NCI-H1417 (cell line): ENCODE measurements at places on chromosomes 2 and 18.
A peak's percentile ranks its signal among the peaks of the same experiment; 100 is the strongest.

- DNase-seq = no peak
Measured at GRCh38 chr18:78965917-78966792, 13.5 kb upstream of the SALL3 start.

GRCh38 chr2:159715451-159715850 is 3.1 kb downstream of the MARCHF7 start:
- no peak for DNase-seq

DNA sequence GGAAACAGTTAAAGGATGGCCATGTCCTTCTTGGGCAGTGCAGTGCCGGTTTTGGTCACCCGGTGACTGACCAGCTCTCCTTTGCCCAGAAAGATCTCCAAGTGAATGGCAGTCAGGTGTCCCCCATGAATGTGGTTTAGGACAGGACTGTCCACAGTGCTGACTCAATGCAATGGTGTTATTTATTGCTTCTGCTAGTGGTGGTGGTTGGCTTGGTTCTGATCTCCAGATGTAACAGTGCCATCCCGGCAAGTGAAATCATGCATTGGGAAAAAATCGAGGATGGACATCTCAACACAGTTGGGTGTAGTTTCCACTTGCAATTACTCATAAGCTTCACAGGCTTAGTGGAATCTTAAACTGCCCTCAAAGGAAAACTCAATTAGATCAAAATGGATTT is 81.9 kb downstream of the TGOLN2 start:
- no peak for DNase-seq

DNA sequence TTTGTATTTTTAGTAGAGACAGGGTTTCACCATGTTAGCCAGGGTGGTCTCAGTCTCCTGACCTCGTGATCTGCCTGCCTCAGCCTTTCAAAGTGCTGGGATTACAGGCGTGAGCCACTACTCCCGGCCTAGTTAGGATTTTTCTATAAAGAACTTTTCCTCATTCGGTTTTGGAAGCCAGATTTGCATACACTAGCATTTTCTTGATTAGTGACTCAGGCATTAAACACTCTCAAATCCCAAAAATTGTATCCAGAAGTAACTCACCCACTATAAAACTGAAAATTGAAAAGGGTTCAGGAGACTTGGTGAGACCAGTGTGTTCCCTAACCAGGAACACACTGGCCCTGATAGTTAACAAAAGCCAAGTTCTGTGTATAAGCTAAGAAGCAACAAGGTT is 25.2 kb downstream of the EIF2AK3 start:
- no peak for DNase-seq

DNA sequence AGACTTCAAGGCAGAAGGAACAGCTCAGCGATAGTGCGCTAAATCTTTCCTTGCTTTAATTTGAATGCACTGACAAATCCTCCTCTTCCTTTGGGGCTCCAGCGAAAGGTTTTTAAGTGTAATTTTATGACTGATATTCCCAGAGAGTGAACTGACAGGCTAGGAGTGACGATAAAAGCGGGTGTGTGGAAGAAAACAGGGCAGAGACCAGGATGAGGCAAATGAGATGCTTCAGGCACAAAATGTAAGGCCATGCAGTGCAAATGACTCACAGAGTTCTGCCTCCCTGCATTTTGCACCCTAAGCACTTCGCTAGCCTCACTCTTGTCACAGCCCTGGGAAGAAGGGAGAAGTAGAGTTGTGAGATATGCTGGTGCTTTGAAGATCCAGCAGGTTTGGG is 14.7 kb downstream of the KLHL23 start:
- no peak for DNase-seq

DNA sequence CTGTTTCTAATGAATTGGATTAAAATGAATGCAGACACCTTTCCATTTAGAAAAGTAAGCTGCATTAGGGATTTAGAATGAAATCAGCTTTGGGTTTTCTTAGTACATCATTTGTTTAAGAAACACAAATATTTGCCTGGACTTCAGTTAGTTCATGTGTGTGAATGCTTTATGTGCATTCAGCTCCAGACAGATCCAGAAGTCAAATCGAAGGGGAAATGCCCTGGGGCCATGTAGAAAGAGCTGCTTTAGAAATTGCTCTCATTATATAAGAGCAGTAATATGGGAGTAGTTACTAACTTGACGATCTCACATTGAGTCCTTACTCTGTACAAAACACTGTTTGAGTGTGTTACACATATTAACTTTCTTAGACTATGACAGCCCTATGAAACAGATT is 88.0 kb upstream of the TTC39C start:
- DNase-seq = peak; percentile 71

DNA sequence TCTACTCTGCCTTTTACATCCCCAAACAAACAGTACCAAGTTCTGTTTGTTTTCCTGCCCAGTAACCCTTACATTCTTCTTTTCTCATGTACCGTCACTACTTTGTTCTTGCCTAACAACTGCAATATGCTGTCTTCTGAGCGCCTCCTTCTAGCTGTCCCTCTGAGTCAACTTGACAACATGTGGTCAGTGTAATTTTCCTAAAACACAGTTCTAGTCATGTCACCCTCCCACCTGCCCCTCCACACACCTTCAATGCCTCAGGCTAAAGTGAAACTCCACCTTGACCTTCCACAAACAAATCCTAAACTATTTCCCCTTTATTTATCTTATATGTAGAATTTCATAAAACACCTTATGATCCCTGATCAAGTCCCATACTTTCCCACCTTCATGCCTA is 124.6 kb upstream of the CD302 start:
- no peak for DNase-seq

DNA sequence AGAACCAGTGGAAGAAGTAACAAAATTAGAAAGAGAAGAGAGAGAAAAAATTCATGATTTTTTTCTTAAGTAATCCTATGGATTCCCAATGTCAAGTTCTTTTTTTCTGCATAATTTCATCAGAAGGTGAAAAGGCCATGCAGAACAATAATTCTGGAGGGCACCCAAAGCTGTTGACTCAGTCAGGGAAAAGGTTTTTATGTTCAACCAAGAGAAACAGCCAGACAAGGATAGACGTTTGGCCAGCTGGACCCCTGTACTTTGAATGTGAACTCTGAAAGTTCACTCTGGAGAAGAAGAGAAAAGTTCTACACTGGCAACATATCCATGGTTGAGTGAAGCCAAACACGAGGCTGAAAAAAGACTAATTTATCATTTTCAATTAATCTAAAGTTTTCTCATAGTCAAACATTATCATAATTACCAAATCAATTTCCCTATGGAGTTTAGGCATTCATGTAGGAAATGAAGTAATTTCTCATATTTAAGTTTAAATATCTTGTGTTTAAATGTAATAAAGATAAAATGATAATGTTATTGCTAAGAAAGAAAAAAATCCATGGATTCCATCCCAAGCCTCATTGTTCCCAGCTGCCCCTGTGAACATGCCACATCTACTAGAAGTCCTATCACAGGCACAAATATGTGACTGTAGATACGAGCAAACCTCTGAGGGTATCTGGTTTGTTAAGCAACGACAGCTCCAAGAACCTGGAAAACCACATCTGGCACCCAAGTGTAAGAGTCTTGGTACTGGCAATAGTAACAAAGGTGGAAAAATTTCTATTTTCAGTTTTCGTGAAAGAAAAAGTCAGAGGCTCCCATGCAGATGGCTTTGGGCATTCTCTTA is 742.7 kb upstream of the ACVR2A start:
- DNase-seq = no peak

DNA sequence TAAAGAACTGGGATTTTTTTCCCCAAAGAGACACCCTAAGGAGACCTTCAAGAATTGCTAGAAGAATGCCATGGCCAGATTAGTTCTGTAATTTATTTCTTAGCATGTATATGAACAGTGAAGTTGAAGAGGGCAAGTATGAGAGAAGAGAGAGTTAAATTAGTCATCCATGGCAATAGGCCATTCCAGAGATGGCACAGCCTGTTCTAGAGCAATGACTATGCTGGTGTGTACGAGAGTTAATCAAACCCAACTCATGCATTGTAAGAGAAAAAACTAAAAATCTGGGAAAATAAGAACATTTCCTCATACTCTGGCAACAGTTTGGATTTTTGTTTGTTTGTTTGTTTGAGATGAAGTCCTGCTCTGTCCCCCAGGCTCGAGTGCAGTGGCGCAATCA is 112.1 kb upstream of the PIK3C3 start:
- no peak for DNase-seq

GRCh38 chr18:78892177-78892576 is 87.4 kb upstream of the SALL3 start:
- DNase-seq = no peak

DNA sequence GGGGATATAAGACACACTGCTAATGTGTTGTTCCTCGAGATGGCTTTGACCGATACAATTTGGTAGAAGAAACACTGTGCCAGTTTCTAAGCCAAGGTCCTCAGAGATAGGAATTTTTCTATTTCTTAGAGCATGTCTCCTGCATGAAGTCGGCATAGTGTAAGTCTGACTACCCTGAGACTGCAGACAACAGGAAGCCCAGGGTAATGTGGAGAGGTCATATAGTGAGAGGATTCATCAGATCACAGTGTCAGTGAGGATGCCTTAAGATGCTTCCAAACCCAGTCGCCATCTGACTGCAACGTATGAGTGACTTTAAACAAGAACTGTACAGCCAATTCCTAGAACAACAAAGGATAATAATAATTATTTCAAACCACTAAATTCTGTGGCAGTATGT is 818.3 kb upstream of the GYPC start:
- no peak for DNase-seq

GRCh38 chr2:231364061-231364460 is 31.4 kb upstream of the B3GNT7 start:
- DNase-seq = no peak

- DNase-seq = no peak
Measured at GRCh38 chr2:73759904-73760303, 20.0 kb downstream of the DUSP11 start.

DNA sequence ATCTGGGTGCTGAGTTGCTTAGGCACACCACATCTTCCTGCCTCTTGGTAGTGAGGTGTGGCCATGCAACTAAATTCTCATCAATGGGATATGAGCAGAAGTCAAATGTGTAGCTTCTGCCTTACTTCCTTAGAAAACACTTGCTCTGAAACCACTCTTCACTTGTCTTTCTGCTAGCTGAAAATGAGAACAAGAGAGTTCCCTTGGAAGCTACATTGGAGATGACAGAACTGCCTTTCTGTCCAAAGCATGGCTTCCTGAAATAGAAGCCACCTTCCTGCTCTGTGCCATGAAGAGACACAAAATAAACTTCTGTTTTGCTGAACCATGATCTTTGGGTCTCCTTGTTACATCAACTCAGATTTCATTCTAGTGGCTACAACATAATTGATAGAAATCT is 659.9 kb downstream of the IRS1 start:
- DNase-seq = no peak

GRCh38 chr18:38413193-38413592 is 847.6 kb upstream of the CELF4 start:
- DNase-seq = no peak

DNA sequence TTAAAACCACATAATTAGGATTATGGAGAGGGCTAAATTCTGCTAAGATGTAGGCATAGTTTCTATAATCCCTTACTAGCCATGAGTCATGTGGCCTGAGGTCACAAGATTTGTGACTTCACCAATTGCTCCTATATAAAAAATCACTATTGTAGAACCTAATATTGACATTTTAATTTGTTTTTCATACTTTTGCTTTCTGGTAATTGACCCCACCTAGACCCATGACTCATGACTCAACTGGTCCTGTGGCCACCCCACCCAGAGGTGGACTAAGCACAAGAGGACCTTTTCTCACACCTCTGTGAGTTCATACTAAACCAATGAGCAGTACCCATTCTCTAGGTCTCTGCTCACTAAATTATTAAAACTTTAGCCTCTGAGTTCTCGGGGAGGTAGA is 1567.5 kb upstream of the LRRTM1 start:
- no peak for DNase-seq

DNA sequence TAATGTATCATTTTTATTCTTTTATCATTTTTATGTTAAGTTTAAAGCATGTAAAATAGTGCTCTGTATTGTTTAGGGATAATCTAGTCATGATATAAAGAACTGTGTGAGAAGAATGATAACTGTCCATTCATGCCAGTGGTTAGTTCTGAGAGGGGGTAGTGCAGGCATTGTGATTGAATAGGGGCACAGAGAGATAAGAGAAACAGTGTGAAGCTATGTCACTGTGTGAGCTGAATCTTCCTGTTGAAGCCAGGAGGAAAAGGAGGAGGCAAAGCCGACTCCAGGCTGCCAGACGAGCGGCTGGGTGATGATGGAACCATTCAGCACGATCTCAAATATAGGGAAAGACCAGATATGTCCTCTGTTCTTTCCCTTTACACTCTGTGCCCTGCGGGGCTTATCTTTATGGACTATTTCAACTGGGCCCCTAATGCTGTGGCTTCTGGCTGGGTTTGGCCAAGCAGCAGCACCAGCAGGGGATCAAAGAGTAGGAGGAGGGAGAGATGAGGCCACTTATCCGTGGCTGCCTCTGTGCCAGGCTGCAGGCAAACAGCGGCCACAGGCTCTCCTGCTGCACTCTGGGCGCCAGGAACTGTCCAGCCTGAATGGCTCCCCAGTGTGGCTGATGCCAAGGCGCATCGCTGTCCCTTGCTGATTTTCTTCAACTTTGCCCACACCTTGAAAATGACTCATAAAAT is 128.0 kb downstream of the SPP2 start:
- DNase-seq = peak; percentile 13

DNA sequence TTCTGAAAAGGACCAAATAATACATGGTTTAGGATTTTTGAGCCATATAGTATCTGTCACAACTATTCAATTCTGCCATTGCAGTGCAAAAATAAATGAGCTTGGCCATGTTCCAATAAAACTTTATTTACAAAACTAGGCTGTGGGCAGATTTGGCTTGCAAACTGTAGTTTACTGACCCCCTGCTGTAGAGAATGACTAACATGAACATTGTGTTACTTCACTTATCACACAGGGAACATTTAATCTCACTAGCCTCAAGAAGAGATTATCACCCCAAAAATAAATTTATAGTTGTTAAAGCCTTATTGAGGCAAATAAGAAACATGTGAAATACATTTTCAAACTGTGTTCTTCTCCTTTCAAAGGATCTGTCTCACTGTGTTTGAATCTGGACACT is 766.2 kb downstream of the MBD2 start:
- peak; percentile 48 for DNase-seq

- DNase-seq = no peak
Measured at GRCh38 chr2:144519934-144520731, at the start of gene ZEB2. Gene ZEB2, minus strand, starts transcription at chr2:144520119. Its CDS starts 2,769 bp downstream, at chr2:144517350.

- no peak for DNase-seq
Measured at GRCh38 chr2:235859651-235860050, 308.5 kb downstream of the GBX2 start.

DNA sequence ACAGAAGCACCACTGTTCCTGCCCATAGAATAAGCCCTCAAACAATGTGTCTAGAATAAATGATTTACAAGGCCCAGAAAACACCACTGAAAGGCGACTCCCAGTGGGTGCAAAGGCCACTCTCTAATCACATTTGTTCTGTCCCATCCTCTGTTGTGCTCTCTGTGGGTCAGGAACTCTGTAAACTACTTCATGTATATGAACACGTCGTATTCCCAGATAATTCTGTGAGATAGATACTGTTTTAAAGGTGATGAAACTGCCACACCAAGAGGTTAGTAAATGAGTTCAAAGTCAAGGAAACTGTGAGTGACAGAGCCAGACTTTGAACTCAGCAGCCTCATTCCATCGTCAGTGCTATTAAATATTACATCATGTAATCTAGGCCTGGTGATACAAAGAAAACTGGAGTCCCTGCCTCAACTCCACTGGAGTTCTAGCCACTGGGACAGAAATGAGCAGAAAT is 269.7 kb upstream of the DCC start:
- no peak for DNase-seq

- no peak for DNase-seq
Measured at GRCh38 chr2:65015731-65016130, 26.5 kb downstream of the SLC1A4 start.

GRCh38 chr2:172896661-172897081 is 161.0 kb downstream of the RAPGEF4 start:
- DNase-seq = no peak
